ENCODE measurements at places on chromosomes 4 and X.

GRCh38 chr4:54172156-54172555 is 56.9 kb upstream of the PDGFRA start:
- DNase-seq, result no peak

DNA sequence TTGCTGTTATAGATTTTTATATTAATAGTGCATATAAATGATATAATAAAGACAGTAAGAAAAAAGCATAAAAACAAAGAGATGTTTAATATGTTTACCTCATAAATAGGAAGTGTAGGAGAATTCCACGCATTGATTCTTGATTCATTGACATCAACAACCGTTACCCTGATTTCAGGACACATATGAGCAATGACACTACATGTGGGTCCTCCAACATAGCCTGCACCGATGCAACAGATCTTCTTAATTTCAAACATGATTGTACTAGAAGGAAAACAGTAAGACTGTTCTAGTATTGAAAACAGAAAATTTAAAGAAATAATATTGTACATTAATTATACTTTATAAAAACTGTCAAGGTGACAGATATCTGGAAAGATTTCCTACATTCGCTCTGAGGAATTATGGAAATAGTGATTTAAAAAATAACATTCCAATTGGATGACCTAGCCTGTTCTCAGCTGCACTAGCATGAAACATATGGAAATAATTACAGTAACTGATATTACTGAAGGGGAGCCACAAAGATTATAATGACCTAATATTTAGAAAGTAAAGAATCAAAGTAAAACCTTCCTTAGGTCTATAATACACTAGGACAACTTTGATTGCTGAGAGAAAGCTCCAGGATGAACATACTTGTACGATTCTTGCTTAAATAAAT is 5.9 kb downstream of the UGDH start:
- no peak for DNase-seq

- DNase-seq, result no peak
Measured at GRCh38 chr4:40232610-40233009, 35.8 kb downstream of the RHOH start.

GRCh38 chrX:105753411-105753810 is 68.9 kb upstream of the NRK start:
- no peak for DNase-seq

DNA sequence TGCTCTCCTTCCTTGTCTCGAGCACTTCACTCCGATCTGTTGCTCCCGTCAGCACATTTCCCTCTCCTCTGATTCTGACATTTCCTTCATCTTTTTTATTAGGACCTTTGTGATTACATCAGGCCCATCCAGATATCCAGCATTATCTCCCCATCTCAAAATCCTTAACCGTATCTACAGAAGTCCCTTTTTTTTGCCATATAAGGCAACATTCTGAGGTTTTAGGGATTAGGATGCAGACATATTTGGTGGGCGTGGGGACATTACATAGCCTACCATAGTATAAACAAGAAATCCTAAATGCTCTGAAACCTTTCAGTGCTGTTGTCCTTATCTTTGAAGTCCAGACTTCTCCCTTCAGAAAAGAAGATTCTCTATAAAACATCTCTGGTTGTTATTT is 505.0 kb upstream of the PITX2 start:
- no peak for DNase-seq

DNA sequence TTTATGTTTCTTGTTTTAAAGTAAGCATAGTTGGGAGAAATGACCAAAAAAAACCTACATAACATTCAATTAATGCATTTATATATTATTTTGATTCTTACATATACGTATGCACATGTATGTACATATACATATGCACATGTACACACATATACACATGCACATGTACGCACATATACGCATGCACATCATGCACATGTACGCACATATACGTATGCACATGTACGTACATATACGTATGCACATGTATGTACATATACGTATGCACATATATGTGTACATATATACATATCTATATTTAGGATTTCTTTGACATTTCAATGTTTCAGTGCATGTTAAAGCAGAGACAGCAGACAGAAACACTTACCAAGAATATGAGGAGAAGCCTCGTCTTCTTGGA is 263.4 kb downstream of the ADAMTS3 start:
- no peak for DNase-seq

- no peak for DNase-seq
Measured at GRCh38 chrX:46597771-46598170, 24.2 kb downstream of the CHST7 start.

- peak; percentile 53 for DNase-seq
Measured at GRCh38 chr4:165207431-165208220, at the start of gene KLHL2. Gene KLHL2 (plus strand): TSS chr4:165207561. CDS start chr4:165207877, 316 bp downstream.

GRCh38 chrX:68675571-68675970 is 28.1 kb downstream of the STARD8 start:
- no peak for DNase-seq

- DNase-seq, result no peak
Measured at GRCh38 chr4:75054078-75054477, 121.2 kb downstream of the PARM1 start.

DNA sequence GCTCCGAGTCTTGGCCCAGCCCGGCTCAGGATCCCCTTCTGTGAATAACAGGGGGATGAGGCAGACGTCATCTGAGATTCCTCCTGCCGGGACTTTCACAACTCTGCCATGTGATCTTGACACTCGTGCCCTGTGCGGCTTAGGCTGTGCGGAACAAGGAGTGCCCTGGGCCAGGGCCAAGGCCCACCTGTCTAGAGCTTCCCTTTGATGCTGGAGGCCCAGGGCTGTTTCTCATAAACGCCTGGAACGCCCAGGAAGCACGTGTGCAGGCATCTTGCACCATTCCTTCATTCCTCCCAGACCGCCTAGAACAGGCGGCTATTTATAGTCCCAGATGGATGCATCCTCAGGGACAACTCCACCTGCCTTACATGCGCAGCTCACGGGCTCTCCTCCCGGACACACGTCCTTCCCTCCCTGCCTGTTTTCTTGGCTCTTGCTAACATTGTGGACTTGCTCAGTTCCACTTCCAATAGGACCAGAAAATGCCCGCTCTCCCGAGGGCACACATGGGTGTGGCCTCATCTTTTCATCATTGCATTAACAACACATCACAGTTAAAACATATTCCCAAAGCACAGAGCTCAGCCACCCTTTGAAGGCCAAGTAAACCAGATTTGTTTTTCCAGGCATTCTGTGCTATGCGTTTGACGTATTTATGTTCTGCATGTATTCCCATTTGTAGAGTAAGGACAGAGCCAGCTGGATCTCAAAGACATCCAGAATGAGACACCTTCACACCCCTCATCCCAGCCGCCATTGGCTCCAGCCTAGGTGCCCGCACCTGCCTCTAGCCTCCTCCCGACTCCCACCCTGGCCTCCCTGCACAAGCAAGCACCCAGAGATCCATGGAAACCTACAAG is 57.2 kb downstream of the ABLIM2 start:
- no peak for DNase-seq

- DNase-seq, result peak; percentile 15
Measured at GRCh38 chrX:13646154-13646549, 6.8 kb upstream of the TCEANC start.

DNA sequence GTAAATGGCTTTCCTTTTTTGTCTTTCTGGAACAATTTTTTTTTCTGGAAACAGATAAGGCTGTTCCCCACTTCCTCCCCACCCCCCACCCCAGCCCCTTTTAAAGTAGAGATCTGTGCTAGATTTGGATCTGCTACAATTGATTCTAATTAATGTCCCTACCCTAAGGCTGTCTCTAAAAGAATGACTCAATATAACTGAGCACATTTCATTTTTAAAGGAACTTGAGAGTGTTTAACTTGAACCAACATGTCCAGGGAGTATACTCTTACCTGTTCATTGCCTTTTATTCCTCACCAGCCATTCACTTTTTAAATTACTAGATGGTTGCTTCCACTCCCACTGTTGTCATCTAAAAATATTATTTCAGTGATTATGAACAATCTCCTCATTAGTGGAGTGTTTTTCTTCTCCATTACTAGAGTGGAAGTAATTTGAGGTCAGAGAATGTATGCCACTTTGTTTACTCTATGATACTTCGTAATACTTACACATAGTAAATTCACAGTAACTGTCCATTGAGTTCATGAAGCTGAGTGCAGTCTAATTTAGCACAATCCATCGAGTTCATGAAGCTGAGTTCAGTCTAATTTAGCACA is 14.1 kb upstream of the CNOT6L start:
- DNase-seq, result no peak

GRCh38 chrX:30888526-30889146 is 418 bp downstream of the TAB3 start:
- no peak for DNase-seq

DNA sequence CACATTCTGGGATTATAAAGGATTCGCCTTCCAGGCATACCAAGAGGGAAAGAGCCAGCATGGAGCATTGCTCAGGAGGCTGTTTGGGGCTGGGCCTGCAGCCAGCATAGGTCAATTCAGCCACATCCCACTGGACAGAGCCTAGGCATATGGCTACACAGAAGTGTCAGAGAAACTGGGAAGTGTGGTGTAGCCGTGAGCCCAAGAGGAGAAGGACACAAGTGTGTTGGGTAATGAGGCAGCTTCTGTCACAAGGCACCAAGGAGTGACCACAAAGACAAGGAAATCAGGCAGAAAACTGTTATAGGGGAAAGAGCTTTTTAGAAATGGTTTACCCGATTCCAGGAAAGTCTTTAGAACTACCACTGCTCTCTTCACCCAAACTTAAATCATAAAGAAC is 178.6 kb upstream of the TBL1X start:
- no peak for DNase-seq

GRCh38 chr4:77344784-77345183 is 187.8 kb downstream of the CCNG2 start:
- no peak for DNase-seq

DNA sequence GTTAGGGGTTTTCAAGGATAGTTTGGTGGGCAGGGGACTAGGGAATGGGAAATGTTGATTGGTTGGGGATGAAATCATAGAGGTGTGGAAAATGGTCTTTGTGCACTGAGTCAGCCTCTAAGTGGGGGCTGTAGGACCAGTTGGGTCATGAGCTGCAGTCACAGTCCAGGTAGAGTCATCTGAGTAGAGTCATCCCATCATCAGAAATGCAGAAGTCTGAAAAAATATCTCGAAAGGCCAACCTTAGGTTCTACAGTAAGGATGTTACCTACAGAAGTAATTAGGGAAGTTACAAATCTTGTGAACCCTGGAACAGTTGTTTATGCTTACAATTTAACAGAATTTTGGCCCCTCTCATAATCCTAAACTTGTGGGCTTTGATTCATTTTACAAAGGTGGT is 63.4 kb upstream of the AP1S2 start:
- DNase-seq, result no peak

DNA sequence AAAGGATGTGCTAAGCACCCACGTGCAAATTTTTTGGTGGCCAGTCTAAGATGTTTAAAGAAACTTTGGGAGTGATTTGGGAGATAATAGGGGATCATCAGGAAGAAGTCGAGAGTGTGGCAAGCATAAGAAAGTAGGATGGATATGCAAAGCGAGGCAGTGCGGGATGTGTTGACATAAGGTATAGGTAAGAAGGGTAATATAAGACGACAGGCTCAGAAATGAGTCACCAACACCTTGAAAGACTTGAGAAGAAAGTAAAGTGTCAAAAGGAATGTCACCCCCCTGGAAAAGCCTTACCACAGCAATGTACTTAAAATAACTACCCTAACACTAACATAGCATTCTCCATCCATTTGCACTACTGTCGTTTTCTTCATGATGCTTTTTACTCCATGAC is 69.8 kb upstream of the BMP2K start:
- DNase-seq, result no peak

DNA sequence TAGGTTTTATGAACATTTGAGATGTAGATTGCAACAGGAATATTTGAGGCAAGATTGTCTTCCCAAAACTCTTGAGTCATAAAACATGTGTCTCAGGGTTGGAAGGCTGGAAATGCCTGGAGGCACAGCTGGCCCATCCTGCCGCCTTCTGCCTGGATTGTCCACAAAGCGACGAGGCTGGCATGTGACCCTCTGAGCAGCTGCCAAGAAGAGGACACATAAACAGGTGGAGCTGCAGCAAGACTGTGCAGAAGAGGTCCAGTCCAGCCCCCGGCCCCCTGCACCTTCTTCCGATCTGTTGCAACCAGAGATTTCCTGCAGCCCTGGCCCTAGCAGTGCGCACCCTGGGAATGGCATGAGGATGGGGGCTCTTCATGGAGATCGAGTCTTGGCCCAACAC is 101.9 kb upstream of the BCOR start:
- no peak for DNase-seq

DNA sequence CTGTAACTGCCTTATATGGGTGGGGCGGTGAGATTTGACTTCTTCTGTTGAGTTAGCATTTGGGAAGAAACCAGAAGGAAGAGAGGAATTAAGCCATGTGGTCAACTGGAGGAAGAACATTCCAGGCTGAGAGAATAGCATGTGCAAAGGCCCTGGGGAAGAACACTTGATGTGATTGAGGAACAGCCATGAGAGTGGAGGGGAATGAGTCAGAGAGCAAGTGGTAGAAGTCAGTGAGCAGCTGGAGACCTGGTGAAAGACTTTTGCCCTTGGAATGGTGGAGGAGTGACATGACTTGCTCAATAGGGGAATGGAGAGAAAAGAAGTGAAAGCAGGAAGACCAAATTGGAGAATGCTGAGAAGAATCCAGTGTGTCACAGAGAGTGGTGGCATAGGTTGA is 327.8 kb upstream of the HAND2 start:
- DNase-seq, result no peak

DNA sequence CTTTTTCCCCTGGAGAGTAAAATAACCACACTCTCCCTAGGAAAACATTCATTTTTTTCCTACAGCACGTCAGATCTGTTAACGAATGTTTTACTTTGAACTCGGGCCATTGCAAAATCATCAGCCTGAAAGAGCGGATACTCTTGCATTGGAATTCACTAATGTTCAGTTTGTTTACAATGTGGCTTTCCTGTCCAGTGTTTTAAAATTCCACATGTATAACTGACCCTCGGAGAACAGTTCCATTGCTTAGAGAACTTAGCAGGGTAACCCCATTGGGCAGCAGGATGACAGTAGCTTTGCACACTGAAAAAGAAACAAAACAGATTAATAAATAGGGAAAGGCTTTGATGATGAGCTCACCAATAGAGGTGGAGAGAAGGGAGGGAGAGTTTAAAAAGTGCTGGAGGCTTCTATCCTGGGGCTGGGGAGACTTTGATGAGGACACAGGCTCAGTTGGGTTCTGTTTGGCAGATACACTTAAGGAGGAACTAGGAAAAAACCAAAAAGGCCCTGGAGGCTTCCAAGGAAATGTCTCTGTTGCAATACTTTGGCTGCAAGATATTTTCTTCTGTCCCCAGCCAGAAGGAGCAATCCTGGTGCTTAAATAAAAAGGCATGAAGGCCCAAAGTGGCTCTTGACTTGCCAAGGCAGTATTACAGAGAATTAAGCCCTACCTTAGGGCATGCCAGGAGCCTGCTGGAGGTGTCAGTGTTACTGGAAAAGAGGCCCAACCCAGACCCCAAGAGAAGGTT is 143.1 kb downstream of the ARSF start:
- no peak for DNase-seq

Measured in T-helper 1 cell (primary cell).